ENCODE measurements at places on chromosomes 12 and 14. TPM values are rescaled to one million over a fixed set of nuclear protein-coding genes. Genes with fewer than 3 reads are reported as not detected.

The PIP4K2C gene
- total RNA-seq = 38.4 TPM

The KRT3 gene
- 0.03 TPM for total RNA-seq

The NFYB gene
- total RNA-seq = 22.9 TPM

The DPF3 gene
- 0.13 TPM for total RNA-seq

The SMIM41 gene
- total RNA-seq = not detected

The IRAK3 gene
- 1.3 TPM for total RNA-seq

The PZP gene
- total RNA-seq = not detected

The TMEM117 gene
- total RNA-seq = 1.7 TPM

The DACT1 gene
- total RNA-seq = 0.43 TPM

The RPS6KA5 gene
- total RNA-seq = 3.4 TPM

The NPFF gene
- total RNA-seq = not detected

The MGAT2 gene
- total RNA-seq = 49.6 TPM

The KRT73 gene
- not detected for total RNA-seq

The LGR5 gene
- not detected for total RNA-seq

The OTX2 gene
- not detected for total RNA-seq

The TMPRSS12 gene
- total RNA-seq = not detected

The MIPOL1 gene
- total RNA-seq = 3.2 TPM

The DTX1 gene
- 0.50 TPM for total RNA-seq

The GARIN6 gene
- not detected for total RNA-seq

The ADGRD1 gene
- total RNA-seq = 0.55 TPM

The SELPLG gene
- total RNA-seq = 0.97 TPM
